ENCODE measurements at places on chromosomes 11 and 22. TPM values are rescaled to one million over a fixed set of nuclear protein-coding genes. Genes with fewer than 3 reads are reported as not detected.

DNA sequence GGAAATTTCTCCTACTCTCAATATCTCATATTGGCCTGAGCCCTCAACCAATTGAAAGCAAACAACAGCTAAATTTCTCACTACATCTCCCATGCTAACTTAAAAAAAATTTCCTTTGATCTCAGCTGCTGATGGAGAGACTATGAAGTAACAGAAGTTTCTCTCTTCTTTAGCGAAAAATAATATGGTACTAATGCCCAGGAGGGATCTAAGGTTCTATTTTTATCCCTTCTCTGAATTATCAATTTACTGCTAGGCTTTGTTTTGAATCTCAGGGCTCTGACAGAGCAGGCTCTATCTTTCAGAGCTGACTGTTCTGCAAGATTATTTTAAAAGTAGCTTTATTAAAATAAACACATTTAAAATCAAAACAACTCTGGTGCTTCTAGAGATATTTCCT, 558.6 kb downstream of the KCNA4 start:
- H3K27me3 ChIP-seq, result no peaks in the 10 kb centered on the region
- no peaks in the 10 kb centered on the region for H3K36me3 ChIP-seq
- DNase-seq, result no peak

DNA sequence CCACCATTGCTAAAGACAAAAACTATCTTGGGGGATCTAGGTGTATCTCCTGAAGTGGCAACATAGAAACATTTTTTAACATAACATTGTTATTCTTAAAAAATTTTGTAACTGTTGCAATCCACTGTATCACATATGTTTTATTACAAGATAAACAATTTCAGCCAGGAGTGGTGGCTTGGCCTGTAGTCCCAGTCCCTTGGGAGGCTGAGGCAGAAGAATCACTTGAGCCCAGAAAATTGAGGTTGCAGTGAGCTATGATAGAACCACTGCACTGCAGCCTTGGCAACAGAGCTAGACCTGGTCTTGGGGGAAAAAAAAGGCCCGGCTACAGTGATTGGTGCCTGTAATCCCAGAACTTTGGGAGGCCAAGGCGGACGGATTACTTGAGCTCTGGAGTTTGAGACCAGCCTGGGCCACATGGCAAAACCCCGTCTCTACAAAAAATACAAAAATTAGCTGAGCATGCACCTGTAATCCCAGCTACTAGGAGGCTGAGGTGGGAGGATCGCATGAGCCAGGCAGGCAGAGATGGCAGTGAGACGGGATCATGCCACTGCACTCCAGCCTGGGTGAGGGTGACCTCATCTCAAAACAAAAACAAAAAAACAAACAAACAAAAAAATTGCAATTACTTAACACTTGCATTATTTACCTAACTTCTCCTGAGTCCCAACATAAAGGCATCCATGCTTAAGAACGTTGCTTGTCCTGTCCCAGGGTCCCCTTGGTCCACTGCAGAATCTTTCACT, 1.5 kb upstream of the DEPDC5 start:
- DNase-seq, result no peak
- peak overlapping the region; percentile 42 for H3K27ac ChIP-seq
- peak overlapping the region; percentile 97 for H3K4me3 ChIP-seq
- no peaks in the 10 kb centered on the region for H3K36me3 ChIP-seq
- no peaks in the 10 kb centered on the region for H3K27me3 ChIP-seq

Gene RFPL1
- polyA plus RNA-seq, result not detected

GRCh38 chr11:92697461-92698312, 271.8 kb upstream of the MTNR1B start:
- H3K4me3 ChIP-seq, result no peak overlapping the region
- H3K4me1 ChIP-seq, result no peaks in the 10 kb centered on the region
- H3K27ac ChIP-seq, result no peak overlapping the region

DNA sequence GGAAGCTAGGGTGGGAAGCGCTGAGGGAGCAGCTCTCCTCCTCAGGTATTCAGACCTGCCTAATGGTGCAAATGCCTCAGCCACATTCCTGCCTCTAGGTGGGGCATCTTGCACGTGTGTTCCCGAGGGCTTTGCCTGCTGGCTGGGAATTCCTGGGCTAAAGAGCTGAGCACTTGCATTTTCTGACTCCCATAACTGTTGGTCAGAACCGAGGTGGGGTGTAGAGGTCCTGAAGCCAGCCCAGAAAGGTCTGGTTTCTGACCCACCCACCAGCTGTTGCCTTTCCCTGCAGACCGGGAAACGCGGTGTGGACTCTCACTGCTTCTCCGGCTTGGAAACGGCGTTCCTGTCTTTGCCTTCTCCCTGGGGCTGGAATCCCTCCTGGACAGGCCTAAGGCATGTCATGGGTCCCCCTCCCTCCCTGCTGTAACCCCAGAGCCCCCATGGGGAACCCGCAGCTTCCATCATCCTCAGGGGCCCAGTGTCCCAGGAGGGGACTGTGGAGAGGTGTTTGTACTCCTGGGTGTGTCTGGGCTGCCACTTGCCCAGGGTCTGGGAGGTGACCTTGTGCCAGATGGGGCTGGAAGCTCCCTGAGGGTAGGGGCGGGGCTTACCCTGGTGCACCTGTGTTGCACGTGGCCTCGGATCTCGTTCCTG, 24.0 kb upstream of the SMIM38 start:
- H3K4me1 ChIP-seq, result peaks cover 6% of the 10 kb centered on the region
- H3K36me3 ChIP-seq, result peaks cover 8% of the 10 kb centered on the region
- DNase-seq, result no peak

DNA sequence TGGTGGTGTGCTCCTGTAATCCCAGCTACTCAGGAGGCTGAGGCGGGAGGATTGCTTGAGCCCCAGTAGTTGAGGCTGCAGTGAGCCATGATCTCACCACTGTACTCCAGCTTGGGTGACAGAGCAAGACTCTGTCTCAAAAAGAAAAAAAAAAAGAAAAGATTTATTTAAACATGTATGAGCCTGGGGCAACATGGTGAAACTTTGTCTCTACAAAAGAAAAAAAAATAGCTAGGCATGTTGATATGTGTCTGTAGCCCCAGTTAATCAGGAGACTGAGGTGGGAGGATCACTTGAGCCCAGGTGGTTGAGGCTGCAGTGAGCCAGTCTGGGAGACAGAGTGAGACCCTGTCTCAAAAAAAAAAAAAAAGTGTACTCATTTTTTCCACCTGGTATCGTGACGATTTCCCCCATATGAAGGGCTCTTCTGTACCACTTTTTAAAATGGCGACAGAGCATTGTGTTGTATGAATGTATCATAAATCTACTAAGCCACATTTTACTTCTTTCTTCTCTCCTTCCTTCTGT, 16.4 kb upstream of the KCTD14 start:
- DNase-seq, result no peak
- peak overlapping the region; percentile 57 for H3K27ac ChIP-seq
- peaks cover 10% of the 10 kb centered on the region for H3K4me1 ChIP-seq
- no peaks in the 10 kb centered on the region for H3K36me3 ChIP-seq

Gene PTS
- 26.5 TPM for polyA plus RNA-seq

- no peak for DNase-seq
- no peak overlapping the region for H3K4me3 ChIP-seq
- H3K27me3 ChIP-seq, result no peaks in the 10 kb centered on the region
- H3K36me3 ChIP-seq, result no peaks in the 10 kb centered on the region
Measured at GRCh38 chr11:75578977-75579376, 16.9 kb downstream of the SERPINH1 start.

DNA sequence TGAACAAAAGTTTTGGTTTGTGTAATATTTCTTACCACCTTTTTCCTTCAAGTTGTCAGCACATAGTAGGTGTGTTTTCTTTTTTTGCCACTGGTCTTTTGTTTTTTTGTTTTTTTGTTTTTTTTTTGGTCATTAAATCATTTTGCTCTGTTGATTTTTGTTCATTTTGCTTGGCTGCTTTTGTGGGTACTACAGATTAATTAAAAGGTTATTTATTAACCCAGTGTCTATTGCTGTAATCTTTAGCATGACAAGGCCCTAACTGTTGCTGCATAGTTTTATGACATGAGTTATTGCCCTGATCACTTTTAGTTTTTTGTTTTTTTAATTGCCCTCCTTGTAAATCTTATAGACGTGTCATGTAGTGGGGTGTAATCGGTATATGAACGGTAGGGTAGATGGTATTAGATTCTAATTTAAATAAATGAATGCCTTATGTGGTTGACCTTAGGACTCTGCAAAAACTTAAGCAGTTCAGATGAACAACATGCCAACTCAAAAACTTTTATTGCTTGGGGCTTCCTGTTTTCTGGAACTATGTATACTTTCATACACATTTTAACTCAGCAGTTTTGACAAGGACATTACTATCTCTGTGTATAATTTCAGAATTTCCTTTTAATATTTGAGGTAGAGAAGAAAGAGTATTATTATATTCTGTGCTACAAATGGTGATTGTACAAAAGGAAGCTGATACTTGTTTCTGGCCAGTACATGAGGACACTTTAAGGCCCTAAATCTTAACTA, 7.9 kb downstream of the EWSR1 start:
- no peaks in the 10 kb centered on the region for H3K27me3 ChIP-seq
- H3K36me3 ChIP-seq, result peaks cover 17% of the 10 kb centered on the region
- peak overlapping the region; percentile 35 for H3K27ac ChIP-seq
- peaks cover 38% of the 10 kb centered on the region for H3K4me1 ChIP-seq
- H3K4me3 ChIP-seq, result no peak overlapping the region

GRCh38 chr11:93324500-93324899, 6.0 kb upstream of the DEUP1 start:
- no peaks in the 10 kb centered on the region for H3K4me1 ChIP-seq
- no peak overlapping the region for H3K27ac ChIP-seq
- DNase-seq, result no peak

GRCh38 chr11:107678632-107678971, 33.3 kb downstream of the SLN start:
- DNase-seq, result no peak
- H3K27me3 ChIP-seq, result peaks cover 22% of the 10 kb centered on the region
- H3K36me3 ChIP-seq, result no peaks in the 10 kb centered on the region
- H3K27ac ChIP-seq, result no peak overlapping the region

- H3K4me3 ChIP-seq, result no peak overlapping the region
- no peaks in the 10 kb centered on the region for H3K36me3 ChIP-seq
- H3K4me1 ChIP-seq, result no peaks in the 10 kb centered on the region
- no peak overlapping the region for H3K27ac ChIP-seq
- H3K27me3 ChIP-seq, result peaks cover 16% of the 10 kb centered on the region
Measured at GRCh38 chr11:65802841-65803240, 16.0 kb downstream of the OVOL1 start.

GRCh38 chr11:7559398-7560283, 45.8 kb downstream of the PPFIBP2 start:
- peak overlapping the region; percentile 11 for H3K27ac ChIP-seq
- H3K4me3 ChIP-seq, result no peak overlapping the region
- peaks cover 9% of the 10 kb centered on the region for H3K4me1 ChIP-seq
- peaks cover 18% of the 10 kb centered on the region for H3K36me3 ChIP-seq
- DNase-seq, result no peak

DNA sequence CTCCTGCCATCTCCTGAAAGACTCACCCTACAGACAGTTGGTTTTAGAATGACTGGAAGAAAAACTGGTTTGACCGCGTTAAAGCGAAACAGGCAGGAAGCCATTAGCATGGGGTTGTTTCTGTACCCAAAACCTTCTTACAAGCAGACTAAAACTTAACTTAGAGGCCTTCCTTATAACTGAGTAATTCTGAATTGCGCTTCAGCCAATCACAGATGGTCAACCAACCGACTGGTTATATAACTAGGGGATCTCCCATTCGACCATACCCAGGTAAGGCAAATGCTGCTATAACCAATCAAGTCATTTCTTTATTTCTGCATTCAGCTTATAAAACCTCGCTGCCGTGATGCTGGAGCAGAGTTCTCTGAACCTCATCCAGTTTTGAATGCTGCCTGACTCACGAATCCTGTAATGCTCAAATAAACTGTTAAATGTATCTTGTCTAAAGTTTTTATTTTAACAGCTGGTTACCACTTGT, 87.8 kb upstream of the DRD2 start:
- no peaks in the 10 kb centered on the region for H3K4me1 ChIP-seq
- no peak for DNase-seq
- peaks cover 25% of the 10 kb centered on the region for H3K27me3 ChIP-seq
- no peak overlapping the region for H3K27ac ChIP-seq
- no peak overlapping the region for H3K4me3 ChIP-seq

Gene FGF4
- not detected for polyA plus RNA-seq

Gene F2
- not detected for polyA plus RNA-seq

- no peak overlapping the region for H3K27ac ChIP-seq
- H3K4me3 ChIP-seq, result no peak overlapping the region
- H3K27me3 ChIP-seq, result no peaks in the 10 kb centered on the region
- H3K36me3 ChIP-seq, result no peaks in the 10 kb centered on the region
- no peaks in the 10 kb centered on the region for H3K4me1 ChIP-seq
- DNase-seq, result no peak
Measured at GRCh38 chr11:126370016-126370415, 14.5 kb downstream of the ST3GAL4 start.

GRCh38 chr11:61749591-61750217, 2.7 kb upstream of the MYRF start:
- DNase-seq, result no peak

DNA sequence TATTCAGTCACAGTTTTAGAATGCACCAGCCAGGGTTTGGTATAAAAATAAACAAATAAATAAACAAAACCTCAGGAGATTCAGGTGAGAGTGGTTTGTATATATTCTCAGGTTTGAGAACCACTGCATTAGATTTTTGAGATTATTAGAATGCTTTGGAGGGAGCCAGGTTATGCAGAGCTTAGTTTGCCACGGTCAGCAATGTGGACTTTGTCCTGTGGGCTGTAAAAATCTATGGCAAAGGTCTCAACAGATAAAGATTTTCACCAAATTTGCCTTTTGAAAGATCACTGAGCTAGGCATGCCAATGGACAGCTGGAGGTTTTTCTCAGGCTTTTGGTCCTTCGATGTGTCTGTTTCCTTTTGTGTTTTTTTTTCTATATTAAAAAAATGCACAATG, 650.1 kb upstream of the RAG2 start:
- H3K27ac ChIP-seq, result no peak overlapping the region
- DNase-seq, result no peak
- no peaks in the 10 kb centered on the region for H3K4me1 ChIP-seq
- H3K36me3 ChIP-seq, result no peaks in the 10 kb centered on the region

DNA sequence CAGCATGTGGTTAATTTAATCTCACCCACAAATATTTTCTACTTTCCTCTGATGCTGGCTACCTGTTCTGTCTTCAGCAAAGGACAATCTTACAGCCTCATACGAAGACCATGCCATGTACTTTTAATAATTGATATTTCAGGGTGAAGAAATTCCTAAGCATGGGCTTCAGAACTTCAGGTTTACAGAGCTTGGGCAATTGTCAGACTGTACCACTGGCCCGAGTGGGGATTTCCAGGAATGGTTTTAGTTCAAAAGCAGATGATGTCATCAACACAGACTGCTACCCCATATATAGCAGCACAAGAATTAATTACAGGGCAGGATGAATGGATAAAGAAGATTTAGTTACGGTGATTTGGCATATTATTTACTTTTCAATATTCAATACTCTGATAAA, 171.8 kb downstream of the ETS1 start:
- H3K4me1 ChIP-seq, result peaks cover 22% of the 10 kb centered on the region
- no peak overlapping the region for H3K4me3 ChIP-seq
- H3K27me3 ChIP-seq, result no peaks in the 10 kb centered on the region
- H3K36me3 ChIP-seq, result no peaks in the 10 kb centered on the region
- no peak overlapping the region for H3K27ac ChIP-seq

Data from naive B cell (primary cell).